B cell (primary cell): ENCODE measurements at places on chromosomes 11 and 22. TPM values are rescaled to one million over a fixed set of nuclear protein-coding genes. Genes with fewer than 3 reads are reported as not detected.

The PKDREJ gene
- not detected in 2 replicates for total RNA-seq

The SCGB2A2 gene
- total RNA-seq, result not detected in 2 replicates

The MRGPRE gene
- not detected in 2 replicates for total RNA-seq

The UBQLN3 gene
- total RNA-seq, result 0.46 and 0.59 TPM in 2 replicates

DNA sequence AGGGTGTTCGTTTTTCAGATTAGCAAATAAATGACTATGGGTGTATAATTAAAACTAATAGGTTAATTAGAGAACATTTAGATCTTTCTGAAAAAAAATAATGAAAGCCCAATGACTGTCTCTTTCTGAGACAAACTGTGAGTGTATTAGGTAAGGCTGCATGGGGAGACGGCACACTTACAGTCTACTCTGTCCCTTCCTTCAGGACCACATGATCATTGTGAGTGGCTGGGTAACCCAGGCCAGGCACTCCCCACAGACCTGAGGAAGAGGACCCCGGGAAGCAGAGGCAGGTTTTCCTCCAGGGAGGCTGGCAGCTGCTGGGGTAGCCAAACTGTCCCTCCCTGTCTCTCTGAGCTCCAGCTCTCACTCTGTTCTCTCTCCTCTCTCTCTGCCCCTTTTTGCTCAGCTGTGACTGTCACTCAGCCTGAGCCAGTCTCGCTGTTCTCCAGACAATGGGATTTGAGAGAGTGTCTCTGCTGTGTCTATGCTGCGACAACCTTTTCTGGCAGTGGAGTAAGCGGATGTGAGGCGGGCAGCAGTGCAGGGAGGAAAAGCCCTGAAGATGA is 83.1 kb upstream of the NCAM1 start:
- DNase-seq, result no peak
- H3K27me3 ChIP-seq, result no peaks in the 10 kb centered on the region

- no peak for DNase-seq
- no peaks in the 10 kb centered on the region for H3K4me1 ChIP-seq
- H3K27ac ChIP-seq, result no peak overlapping the region
- H3K36me3 ChIP-seq, result no peaks in the 10 kb centered on the region
- H3K4me3 ChIP-seq, result no peak overlapping the region
Observed at GRCh38 chr11:17458268-17458667, 18.4 kb downstream of the ABCC8 start.

DNA sequence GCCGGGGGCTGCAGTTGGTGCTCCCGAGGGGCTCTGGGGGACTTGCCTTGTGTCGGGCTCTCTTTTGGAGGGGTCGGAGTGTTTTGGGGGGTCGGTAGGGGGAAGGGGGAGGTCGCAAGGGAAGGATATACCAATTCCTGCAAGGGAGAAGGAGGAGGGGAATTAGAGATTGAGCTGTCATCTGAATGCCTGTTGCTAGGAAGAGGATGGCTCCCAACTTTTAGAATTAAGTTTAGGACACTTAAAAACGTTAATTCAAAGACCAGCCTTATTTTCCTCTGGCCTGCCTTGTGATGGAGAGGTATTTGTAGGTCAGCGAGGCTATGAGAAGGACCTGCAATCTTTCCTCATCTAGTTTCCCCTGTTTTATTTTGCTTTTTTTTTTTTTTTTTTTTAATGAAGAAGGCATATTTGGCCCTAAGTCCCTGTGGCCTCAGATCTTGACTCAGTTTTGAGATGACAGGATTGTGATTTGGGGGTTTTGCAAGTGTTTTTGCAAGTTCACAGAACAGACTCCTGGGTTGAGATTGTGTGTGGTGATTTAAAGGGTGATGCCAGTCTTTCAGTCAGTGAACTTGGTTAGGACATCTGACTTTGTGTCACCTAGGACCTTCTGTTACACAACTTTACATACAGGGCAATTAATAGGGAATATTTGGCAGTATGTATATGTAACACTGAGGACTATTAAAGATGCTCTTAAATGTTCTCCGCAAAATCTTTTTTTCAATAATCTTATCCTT is 672 bp downstream of the TMEM135 start:
- no peaks in the 10 kb centered on the region for H3K27me3 ChIP-seq
- no peaks in the 10 kb centered on the region for H3K36me3 ChIP-seq
- peaks cover 25% of the 10 kb centered on the region for H3K4me1 ChIP-seq
- peak overlapping the region; percentile 67 for H3K27ac ChIP-seq
- no peak for DNase-seq
- H3K4me3 ChIP-seq, result peak overlapping the region; percentile 72

DNA sequence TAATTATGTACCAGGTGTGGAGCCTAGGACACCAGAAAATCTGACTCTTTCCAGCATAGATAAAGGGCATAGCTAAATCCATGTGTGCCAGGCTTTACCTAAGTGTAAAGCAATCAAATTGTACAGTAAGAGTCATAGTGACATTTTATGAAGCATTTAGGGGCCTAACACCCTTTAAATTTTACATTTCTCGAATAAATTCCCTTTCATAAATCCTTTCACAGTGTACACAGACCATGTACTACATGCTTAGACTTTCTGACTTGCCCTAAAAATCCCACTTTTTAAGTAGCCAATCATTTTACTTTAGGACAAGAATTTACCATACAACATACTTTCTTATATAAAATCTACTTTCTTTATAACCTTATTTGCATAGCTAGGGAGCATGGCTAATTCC is 727.6 kb upstream of the LUZP2 start:
- H3K27ac ChIP-seq, result no peak overlapping the region
- H3K36me3 ChIP-seq, result no peaks in the 10 kb centered on the region
- no peak overlapping the region for H3K4me3 ChIP-seq
- no peaks in the 10 kb centered on the region for H3K4me1 ChIP-seq

DNA sequence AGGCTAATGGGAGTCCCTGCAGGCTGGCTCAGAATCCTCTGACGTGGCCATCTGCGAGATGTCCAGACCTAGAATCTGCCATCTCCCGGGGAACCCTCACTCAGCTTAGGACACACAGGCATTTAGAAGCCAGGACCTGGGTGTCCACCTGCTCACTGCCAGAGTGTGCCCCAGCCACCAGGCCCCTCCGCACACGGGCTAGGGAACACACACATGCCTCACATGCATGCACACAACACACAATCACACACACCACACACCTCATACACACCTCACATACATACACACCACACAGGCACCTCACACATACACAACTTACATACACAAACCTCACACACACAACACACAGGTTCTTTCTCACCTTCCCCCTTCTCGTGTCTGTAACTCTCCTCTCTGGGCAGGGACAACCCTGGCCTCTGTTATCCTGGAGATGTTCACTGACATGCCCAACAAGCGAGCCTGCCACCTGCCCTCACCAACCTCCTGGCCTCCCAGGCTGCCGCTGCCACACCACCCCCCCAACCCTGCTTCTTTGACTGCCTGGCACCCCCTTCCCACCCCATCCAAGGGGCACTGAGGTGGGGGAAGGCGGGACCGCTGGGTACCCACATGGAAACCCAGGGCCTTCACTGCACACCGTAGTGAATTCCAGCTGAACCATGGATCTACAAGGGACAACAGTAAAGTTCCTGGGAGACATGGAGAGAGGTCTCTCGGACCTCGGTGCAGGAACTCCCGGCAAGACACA is 38.1 kb downstream of the GNB1L start:
- H3K27me3 ChIP-seq, result no peaks in the 10 kb centered on the region
- DNase-seq, result no peak
- H3K36me3 ChIP-seq, result peaks cover 11% of the 10 kb centered on the region
- H3K27ac ChIP-seq, result no peak overlapping the region
